ENCODE measurements at places on chromosomes 12 and 14.
A peak's percentile ranks its signal among the peaks of the same experiment; 100 is the strongest.

DNA sequence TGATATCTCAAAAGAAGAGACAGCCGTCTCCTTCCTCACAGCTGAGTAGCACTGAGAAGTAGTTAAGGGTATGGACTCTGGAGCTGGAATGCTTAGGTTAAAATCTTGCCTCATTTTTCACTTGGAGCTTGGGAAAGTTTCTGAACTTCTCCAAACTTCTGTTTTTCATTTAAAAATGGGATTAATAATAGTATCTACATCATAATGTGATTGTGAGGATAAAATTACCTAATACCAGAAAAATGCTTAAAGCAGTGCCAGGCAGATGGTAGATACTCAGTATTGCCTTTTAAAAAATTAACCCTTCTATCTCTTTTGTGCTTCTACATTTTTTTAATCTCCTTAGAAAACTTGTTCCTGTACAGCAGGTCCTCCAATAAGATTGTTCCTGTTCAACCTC is 63.1 kb downstream of the A2M start:
- DNase-seq: no peak

- no peak for DNase-seq
Measured at GRCh38 chr14:50045039-50045711, 71.2 kb downstream of the VCPKMT start.

DNA sequence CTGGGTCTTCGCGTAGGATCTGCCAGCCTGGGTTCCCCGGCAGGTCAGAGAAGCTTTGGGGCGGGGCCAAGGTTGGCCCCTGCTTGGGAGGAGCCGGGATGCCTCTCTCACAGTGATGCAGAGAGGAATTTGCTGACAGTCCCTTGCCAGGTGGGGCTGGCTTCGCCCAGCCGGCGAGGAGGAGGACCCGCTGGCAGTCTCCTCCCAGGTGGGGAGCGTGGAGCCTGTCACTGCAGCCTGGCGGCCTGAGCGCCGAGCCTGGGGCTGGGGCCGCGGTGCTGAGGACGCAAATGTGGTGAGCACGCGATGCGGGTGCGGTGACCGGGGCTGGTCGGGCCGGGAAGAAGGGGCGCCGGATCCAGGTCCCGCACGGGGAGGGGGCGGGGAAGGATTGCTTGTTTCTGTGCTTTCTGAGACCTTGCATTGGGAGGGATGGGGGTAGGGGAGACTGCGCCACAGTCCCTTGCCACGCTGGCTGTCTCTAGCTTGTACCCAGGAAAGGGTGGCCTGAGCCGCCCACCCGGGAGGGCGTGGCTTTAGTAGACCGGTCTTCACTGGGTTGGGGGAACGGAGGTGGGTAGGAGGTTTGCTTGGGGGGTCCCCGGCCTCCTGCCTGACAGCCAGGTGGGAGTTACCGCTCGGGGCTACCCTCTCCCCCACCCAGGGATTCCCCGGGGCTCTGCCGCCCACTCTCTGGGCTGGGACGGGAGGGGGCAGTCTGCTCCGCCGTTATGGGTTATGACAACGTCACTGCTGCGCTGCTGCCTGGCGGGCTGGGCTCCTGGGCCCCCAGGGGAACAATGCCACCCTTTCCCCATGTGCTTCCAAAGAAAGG is at the start of gene TMEM63C:
TSS of gene TMEM63C (plus strand) at position 196 of the 835 bp plus-strand sequence. CDS start 37,016 bp downstream, outside the sequence.
- DNase-seq: peak; percentile 98

DNA sequence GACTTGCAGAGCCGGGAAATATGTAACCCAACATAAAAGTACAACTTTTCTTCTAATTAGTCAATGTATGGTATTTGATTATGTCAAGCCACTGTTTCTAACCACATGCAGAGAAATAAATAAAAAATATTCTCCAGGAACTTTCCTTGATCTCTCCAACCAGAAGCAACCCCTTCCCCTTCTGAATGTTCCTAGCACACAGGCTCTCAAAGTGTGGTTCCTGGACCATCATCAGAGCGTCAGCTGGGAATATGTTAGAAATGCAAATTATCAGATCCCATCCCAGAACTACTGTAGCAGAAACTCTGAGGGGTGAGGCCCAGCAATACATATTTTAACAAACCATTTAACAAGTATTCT is 21.0 kb upstream of the ITPR2 start:
- peak; percentile 58 for DNase-seq

DNA sequence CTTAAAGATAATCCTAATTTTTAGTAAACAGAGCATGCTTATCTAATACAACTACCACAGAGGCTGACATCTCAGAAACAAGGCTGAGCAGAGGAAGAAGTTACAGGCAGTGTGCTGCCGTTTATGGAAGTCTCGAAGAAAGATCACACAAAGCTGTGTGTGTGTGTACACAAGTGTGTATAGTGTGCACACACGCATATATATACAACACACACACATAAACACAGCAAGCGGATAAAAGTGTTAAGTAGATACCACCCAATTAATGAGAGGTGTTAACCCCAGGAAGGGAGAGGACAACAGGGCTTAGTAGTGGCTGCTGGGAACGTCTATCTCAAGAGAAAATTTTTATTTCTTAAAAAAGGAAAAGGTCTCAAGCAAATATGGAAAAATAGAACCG is 15.3 kb downstream of the CCDC88C start:
- no peak for DNase-seq

DNA sequence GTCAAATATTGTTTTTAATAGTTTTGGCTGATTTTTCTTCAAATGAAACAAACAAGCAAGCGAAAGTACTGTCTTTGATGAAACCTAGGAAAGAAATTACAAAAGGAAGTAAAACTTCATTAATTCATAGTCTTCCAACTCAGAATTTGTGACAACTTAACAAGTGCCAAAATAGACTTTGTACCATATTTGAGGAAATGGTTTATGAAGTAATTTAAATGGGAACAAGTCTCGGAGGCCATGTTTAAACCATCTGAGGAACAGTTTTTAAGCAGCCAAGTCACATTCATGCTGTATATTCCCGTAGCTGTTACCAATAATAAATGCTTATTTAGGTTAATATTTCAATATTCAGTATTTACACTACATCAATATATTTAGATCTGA is 745 bp upstream of the ARHGDIB start:
- DNase-seq: no peak

- DNase-seq: no peak
Measured at GRCh38 chr12:57476162-57476992, 3.3 kb downstream of the ARHGAP9 start.

DNA sequence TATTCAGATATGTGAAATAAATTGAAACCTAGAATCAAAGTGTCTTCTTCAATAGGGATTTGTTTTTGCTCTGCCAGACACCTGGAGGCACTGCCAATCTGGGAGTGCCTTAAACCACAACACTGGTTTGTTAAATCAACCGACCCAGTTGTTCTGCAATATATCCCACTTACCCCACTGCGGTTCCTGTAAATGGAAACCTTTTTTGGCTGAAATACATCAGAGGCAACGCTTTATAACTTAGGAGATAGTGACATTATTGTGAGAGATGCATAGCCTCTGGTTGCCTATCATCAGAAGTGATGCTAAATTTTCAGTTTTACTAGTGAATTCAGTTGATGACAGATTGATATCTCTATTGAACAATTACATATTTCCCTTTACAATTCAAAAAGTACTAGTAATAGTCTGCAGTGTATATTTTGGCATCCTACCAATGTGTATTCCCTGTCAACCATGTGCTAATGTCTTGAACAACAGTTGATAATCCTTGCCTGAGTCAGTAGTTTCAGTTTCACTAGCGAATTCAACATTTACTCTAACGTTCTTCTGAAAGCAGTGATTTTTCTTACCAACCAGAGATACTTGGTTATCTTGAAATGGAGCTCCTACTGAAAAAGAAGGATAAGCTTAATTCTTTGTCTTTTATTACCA is 30.5 kb downstream of the PPP2R5C start:
- no peak for DNase-seq

GRCh38 chr12:4392223-4392742 is 12.8 kb upstream of the FGF23 start:
- DNase-seq: no peak

DNA sequence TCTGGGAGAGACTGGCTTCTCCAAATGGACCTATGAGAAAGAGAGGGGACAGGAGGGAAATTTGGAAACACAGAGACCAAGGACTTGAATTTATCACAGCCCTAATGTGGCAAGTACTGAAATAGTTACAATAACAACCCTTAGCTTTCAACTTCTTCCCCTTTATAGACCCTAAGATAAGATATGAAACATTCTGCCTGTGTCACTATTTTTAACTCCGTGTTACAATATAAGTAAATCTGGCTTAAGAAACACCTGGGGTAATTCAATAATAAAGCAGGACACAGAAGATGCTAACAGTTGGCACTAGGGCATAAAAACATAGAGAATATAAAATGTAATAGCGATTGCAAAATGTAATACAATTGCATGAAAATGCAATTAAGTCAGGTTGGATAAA is 216.4 kb downstream of the NOVA1 start:
- no peak for DNase-seq

GRCh38 chr14:104254735-104255400 is 116.5 kb downstream of the KIF26A start:
- DNase-seq: no peak

- DNase-seq: no peak
Measured at GRCh38 chr12:115776399-115776798, 501.1 kb downstream of the MED13L start.

DNA sequence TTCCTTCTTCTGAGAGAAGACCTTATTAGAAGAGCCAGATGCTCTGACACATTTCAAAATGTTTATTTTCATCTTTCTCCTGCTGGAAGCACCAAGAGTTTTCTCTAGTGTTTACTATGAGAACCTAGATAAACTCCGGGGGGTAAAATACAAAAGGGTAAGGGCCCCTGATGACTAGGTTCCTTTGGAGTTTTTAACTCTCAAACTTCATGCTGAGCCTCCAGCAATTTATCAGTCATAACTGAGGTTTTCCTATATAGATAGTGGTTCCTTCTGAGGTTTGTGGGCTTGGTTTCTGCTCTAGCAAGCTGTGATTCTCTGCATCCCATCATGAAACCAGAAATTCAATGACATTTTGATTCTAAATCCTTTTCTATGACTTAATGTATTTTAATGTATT is 210.9 kb downstream of the LRFN5 start:
- no peak for DNase-seq

DNA sequence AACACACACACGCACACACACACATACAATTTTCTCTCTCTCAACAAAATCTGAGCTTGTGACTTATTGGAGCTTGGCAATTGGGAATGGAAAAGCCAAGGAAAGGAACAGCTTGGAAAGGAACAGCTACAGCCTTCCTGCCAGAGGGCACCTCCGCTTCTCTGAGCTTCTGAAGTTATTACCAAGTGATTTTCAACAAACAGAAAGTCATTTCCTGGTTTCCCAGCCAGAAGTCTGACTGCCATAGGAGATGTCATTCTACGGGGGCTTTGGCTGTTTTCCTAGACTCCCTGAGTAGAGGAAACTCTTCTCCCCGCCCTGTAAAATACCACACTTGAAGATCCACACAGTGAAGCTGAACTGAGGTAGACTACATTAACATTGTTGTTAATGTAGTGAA is 198.3 kb downstream of the CFAP54 start:
- no peak for DNase-seq

- DNase-seq: no peak
Measured at GRCh38 chr12:49662998-49663843, 39.9 kb downstream of the PRPF40B start.

GRCh38 chr14:20632831-20633691 is 8.4 kb downstream of the OR6S1 start:
- DNase-seq: peak; percentile 67

DNA sequence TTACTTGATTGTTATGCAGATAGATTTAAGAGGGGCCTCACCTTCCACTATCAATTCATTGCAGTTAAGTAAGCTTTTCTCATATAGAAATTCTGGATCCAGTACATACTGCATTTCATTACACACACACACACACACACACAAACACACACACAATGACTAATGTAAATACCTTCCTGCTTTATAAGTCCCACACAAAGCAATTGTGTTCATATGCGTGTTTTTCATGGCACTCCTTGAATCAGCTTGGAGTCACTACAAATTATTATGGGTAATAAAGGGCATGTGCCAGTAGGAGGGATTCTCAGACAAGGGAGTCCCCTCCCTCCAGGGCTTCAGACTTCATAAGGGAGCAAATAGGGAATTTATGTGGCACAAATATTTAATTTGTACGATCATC is 4.5 kb downstream of the MIPOL1 start:
- no peak for DNase-seq

- no peak for DNase-seq
Measured at GRCh38 chr14:72818998-72819397, 74.9 kb downstream of the DPF3 start.

GRCh38 chr14:67559639-67560038 is 26.5 kb downstream of the PLEKHH1 start:
- no peak for DNase-seq

DNA sequence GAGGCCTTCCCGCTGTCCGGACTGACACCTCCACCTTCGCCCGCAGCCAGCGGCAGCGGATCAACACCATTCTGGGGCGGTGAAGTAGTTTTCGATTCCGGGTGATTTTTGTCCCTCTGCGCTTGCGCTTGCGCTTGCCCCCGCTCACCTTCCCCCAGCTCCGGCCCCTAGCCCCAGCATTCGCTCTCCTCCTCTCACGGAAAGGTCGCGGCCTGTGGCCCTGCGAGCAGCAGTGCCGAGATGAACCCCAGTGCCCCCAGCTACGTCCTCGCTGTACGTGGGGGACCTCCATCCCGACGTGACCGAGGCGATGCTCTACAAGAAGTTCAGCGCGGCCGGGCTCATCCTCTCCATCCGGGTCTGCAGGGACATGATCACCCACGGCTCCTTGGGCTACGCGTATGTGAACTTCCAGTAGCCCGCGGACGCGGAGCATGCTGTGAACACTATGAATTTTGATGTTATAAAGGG is 22.7 kb upstream of the SRGAP1 start:
- DNase-seq: no peak

DNA sequence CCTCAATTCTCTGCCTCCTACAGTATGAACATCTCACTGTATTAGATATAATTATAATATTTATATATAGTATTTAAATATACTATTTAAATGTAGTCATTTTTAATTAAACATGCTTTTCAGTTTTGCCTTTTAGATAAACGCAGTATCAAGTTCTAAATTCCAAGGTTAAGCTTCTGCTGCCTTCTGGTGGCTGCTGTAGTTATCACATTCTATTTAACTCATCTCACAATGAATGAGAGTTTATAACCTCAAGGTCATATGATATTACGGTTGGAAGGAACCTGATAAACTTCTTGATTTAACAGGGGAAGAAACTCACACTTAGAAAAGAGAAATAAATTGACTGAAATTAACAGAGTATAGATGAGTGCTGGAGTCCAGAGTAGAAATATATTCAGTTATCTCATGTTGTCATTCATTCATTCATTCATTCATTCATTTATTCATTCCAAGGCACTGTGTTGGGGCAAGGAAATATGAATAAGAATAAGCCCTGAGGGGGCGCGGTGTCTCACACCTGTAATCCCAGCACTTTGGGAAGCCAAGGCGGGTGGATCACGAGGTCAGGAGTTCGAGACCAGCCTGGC is 31.9 kb downstream of the GUCY2C start:
- DNase-seq: peak; percentile 69

- DNase-seq: no peak
Measured at GRCh38 chr12:49661191-49661590, 37.8 kb downstream of the PRPF40B start.

DNA sequence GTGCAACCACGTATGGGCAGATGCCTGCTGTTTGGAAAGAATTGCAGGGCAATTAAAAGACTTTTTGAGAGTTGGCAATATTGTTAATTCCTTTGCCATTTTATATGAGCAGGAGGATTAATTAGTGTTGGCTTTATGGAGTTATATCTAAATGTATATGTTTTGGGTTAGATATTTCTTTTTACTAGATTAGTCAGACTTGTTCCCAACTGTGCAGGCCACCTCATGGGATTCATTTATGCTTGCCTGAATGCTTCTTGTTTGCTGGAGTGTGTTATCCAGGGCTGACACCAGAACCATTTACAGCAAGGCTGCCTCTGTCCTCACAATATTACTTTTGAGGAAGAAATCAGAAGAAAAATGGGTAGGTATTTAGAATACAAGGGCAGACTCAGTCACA is 192.5 kb downstream of the KTN1 start:
- no peak for DNase-seq
